CD4-positive, alpha-beta T cell treated with Interleukin-10 for 1 hour (primary cell): ENCODE measurements at places on chromosomes 13 and 19.

DNA sequence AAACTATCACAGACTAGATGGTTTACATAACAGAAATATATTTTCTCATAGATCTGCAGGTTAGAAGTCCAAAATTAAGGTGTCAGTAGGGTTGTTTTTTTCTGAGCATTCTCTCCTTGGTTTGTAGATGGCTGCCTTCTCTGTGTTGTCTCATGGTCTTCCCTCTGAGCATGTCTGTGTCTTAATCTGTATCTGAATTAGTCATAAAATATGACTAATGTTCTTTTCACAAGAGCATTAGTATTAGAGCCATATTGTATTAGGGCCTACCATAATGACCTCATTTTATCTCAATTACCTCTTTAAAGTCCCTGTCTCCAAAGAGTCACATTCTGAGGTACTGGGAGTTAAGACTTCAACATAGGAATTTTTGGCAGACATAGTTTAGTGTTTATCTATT, 77.2 kb upstream of the OBI1 start:
- DNase-seq, result no peak

GRCh38 chr19:13001166-13001501, 5.9 kb downstream of the NFIX start:
- no peak for DNase-seq

GRCh38 chr13:95822303-95822702, 145.4 kb downstream of the DNAJC3 start:
- DNase-seq, result no peak

DNA sequence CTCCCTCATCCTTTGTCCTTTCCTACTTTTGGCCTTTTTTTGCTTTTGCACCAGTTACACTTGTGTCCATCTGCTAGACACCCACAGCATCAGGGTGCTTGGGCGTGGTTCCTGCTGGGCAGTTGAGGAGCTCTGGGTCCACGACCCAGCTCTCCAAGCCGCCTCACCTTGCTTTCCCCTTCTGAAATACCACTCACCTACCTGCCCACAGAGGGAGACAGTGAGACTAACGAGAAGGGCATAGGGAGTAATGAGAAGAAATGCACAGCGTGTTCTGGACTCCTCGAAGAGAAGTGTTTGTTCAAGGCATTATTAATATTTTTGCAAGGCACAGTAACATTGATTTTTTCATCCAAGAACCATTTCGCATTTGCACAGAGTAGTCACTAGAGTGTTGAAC, 92.9 kb downstream of the DNAJC15 start:
- no peak for DNase-seq

DNA sequence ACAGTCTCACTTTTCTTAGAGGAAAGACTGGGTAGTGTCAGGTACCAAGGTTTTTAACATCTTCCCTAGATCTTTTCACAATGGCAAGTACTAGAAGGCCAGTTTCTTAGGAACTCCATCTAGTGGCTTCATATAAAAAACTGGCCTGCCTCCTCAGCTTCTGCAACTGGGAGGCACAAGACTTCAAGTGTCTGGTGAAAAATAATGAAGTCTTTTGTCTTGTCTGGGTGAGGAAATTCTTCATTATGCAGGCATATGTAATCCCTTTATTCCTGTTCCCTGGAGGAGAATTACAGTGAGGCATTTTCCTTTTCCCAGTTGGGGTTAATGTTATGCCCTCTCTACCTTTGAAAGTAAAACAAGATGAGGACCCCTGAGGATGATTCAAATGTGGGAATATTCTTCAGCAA, 300.5 kb downstream of the NALCN start:
- no peak for DNase-seq

DNA sequence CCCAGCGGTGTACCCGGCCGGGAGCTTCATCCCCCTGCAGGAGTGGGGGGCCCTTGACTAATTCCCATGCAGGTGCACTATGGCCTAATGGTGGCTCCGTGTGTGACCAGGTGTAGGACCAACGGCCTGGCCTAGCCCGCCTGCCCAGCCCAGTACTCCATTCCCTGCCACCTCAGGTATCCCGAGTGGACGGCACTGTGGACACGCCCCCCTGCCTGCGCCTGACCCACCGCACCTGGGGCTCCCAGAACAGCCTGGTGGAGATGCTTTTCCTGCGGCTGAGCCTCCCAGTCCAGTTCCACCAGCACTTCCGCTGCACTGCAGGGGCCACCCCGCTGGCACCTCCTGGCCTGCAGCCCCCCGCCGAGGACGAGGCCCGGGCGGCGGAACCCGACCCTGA, 39.7 kb downstream of the RYR1 start:
- no peak for DNase-seq

GRCh38 chr13:98460516-98460915, 116.4 kb downstream of the STK24 start:
- DNase-seq, result no peak

DNA sequence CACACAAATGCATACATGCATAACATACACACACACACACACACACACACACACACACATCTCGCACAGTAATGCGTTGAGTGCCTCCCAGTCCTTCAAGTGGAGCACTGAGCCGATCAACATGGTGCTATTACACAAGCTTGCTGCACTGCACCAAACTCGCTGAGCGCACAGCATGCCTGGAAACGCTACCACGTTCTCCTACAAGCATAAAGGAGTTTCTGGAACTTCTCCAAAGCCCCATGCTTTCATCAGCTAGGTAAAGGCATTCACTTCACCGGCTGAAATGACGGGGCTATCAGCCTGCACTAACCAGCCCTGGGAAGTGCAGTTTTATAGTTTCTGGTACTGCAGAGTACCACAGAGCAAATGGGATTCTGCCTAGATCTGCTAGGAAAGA, 92.7 kb downstream of the FGF14 start:
- DNase-seq, result no peak

DNA sequence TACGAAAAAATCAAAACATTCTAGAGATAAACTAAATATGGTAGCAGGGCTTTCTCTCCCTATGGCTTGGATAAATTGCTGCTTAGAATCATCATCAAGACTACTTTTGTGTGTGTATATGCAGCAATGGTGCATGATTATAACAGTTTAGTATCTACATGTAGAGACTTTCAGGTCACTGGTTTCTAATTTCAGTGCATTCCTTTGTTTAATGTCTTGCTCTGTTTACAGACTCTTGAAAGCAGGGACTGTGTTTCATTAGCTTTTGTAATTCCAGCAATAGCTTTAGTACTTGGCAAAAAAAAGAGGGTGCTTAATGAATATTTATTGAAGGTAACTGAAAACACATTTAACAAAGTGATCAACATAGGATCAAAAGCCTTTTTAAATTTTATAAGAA, 420.7 kb downstream of the PCDH9 start:
- no peak for DNase-seq

- DNase-seq, result no peak
Measured at GRCh38 chr13:77480066-77480465, 55.4 kb upstream of the SCEL start.

DNA sequence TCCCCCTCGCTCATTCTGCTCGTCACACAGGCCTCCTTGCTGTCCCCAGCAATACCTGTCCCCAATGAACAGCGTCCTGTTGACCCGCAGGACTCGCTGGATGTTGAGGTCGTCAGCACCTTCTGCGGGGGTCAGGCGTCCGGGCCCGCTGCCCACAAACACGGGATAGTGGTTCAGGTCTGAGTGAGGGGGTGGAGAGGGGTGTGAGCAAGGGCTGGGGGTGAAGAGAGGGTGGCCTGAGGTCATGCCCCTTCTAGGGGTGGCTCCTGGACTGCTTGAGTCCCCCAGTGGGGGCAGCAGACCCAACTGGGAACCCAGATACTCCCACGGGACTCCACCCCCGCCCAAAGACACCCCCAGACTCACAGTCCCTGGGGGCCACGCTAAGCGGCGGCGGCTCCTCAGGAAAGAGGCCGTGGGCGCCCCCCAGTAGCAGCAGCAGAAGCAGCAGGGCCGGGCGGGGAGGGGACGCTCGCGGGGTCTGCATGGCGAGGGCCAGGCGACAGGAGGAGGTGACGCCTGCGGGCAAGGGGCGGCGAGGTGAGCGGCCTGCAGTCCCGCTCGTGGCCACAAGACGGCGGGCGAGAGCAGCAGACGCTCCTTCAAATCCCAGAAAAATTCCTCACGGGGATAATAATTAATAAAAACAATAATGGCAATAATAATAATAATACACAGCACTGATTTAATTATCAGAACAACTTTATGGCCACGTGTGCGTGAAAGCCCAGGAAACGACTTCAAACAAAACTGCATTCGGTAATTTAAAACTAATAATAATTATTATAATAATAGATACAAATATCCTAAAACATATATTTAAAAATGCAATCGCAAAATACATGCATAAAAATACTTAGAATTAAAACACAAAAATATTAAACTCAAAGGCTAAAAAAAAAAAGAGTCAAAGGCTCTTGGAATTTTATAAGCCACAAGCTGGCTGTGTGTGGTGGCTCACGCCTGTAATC, 1.2 kb downstream of the SEMA6B start:
- no peak for DNase-seq

DNA sequence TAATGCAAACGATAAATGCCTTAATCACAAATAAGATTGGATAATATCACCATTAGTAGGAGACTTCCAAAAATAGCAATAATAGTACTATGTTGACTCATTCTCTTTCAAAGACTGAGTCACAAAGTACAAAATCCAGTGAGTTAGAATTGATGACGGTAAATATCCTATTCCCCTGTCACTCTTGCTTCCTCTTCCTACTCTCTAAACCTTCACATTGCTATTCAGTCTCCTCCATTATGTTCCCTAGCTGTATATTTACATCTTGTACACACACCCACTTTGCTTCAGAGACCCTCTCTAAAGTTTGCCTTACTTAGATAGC, 26.3 kb upstream of the INTS6 start:
- no peak for DNase-seq

DNA sequence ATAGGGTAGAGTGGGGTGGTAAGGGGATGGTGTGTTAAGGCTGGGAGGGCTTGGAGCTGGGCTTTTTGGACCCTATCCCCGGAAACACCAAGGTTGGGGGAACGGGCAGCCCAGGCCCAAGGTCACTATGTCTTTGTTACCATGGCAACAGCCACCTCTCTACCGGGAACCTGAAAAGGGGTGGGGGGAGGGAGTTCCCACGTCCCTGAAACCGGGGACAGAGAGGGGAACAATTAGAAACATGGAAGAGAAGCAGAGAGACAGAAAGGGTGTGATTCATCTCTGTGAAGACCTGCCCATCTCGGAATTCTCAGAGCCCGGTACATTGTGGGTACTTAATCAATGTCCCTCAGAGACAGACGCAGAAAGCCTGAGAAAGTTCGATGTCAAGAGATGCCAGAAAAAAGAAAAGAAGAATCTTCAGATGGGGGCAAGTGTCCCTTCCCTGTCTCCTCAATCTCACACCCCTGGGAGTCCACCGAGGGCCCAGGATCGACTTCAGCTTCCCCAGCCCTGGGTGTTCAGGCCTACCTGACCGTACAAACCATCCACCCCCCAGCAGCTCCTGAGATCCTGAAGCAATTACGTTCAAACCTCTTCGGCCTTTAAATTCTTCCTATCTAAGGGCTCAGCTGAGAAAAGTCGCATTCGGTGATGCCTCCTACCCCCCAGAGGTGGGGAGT, 6.8 kb upstream of the LRFN1 start:
- no peak for DNase-seq

GRCh38 chr13:106173346-106173745, 362.1 kb downstream of the EFNB2 start:
- no peak for DNase-seq

- DNase-seq, result no peak
Measured at GRCh38 chr19:41455936-41456335, 13.0 kb downstream of the ERICH4 start.

- DNase-seq, result peak; percentile 30
Measured at GRCh38 chr19:17406046-17406886, 836 bp upstream of the BST2 start.

DNA sequence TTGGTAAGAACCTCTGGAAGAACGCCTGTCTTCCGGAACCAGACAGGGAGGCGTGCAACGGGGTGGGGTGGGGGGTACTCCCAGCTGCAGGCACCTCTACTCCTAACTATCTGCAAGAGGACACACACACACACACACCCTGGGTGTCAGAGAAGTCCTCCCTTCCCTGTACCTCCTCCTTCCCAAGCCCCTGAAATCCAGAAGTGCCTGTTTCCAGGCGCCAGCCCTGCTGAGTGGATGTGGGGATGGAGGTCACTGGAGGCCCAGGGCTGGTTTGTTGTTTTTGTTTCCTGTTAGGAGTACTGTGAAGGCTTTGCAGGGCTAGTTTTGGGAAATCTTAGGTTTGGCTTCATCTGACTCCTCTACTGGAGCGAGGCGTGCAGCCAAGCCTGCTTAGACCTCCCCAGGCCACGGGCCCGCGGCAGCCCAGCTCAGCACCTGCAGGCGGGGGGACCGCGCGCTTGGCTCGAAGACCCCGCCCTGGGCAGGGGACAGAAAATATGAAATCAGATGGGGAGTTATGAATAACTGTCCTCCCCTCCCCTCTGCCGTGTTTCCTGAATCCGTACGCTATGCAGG, 36.4 kb downstream of the SOX1 start:
- no peak for DNase-seq

DNA sequence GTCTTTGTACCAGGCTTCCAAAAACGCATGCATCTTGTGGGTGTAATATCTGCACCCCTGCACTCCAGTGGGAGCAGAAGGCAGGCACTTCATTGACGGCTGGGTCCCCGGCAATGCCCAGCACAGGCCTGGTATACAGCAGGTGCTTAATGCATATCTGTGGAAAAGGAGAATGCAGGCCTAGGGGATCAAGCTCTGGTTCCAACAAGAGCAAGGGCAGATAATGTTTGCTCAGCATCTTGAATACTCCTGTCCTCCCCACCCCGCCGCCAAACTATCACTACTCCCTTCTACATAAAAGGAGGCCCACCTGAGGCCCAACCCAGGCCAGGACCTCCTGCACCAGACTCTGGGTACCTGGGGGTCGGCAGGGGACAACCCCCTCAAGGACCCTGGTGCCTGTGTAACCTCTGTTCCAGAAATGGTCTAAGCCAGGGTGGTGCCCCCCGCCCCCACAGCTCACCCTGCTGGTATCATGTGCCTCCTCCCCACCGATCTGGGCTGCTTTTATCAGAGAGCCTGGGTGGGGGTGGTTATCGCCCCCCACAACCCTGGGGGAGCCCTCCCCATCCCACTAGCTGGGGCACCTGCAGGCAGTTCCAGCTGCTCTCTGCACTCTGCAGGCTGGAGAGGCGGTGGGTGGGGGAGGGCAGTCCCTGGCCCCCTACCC, 4.8 kb downstream of the KLF16 start:
- DNase-seq, result no peak

GRCh38 chr13:110438211-110438610, 123.3 kb downstream of the RAB20 start:
- no peak for DNase-seq

DNA sequence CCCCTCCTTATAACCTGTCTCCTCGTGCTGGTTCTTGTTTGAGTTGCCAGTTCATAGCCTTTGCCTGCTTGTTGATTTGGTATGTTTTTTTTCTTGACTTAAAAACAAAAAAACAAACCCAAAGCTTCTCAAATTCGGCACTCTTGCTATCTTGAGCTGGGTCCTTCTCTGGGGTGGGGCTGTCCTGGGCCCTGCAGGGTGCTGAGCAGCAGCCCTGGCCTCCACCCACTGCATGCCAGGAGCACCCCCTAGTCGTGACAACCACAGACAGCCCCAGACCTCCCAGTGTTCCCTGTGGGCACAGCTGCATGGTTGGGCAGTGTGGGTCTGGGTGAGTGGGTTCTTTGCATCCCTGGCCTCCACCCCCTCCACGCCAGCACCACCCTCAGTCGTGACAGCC, 27.8 kb downstream of the KDM4B start:
- no peak for DNase-seq

- DNase-seq, result peak; percentile 10
Measured at GRCh38 chr13:77565635-77566034, 30.1 kb downstream of the SCEL start.
